B cell (primary cell): ENCODE measurements at places on chromosomes 6 and 20. TPM values are rescaled to one million over a fixed set of nuclear protein-coding genes. Genes with fewer than 3 reads are reported as not detected.

DNA sequence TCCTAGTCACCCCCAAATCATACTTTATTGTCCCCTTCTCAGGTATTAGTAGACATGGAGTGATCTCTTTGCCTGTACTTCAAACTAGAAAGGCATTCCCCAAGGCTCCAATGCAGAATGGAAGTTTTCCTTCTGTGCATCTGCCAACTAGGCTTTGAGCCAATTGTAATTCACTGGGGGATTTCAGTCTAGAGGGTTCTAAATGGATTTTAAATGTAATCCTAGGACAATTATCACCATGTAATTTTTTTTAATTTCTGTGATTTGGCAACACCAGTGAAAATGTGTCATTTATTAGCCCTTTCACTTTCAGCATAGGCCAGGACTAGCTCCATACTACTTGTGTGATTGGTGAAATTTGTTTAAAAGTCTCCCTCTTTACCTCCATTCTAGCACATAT lies 557.6 kb upstream of the MARCKS start:
- DNase-seq, result no peak

DNA sequence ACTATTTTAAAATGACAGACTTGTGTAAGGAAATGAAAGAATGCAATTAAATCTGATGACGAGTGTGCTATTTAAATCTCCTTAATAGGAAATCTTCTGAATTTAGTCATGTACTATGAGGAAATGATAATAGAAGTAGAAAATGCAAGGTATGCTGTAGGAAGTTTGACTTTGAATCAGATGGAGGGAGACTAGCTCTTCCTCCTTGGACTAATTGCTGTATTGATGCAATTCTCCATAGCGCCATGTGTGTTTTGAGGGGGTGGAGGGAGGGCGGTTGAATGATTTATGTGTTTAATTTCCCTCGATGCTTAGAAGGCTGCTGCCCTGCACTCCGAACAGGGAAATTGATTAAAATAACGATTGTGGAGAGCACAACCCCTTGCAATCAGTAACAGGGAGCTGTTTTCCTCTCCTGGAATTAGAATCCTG lies 214.4 kb upstream of the PRND start:
- no peak for DNase-seq

GRCh38 chr6:150280703-150281102 lies 88.1 kb upstream of the IYD start:
- DNase-seq, result no peak

DNA sequence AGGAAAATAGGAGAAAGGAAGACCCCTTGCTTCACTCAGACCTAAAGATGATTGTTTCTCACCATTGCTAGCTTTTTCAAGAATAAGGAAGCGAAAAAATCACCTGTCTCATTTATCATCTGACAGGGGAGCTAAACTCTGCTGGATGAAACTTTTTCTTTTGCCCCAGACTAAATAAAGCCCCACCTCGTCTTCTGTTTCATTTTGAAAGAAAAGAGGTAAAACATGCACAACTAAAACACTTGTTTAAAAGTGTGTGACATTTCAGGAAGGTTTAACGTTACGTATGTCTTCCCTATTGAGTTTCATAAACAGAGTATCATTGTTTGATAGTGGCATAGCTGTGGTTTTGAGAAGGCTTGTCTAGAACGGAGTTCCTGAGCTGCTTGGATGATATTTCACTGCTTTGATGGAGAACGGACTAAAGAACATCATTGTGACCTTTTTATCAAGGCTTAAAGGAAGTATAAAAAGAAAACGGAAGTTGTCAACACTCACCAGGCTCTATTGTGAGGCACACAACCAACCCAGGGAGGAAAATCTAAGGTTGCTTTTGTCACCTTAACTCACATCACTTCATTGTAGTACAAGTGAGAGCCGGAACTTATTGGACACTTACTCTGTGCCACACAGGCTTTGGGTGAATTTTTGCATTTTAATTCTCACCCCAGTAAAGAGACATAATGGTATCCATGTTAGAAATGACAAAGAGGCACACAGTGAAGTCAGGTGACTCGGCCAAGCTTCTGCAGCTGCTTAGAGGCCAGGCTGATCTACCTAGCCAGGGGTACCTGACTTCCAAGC lies 29.5 kb downstream of the TSHZ2 start:
- DNase-seq, result peak; percentile 63

GRCh38 chr20:52777171-52777570 lies 195.0 kb upstream of the TSHZ2 start:
- DNase-seq, result no peak

GRCh38 chr6:7050872-7051779 lies 56.6 kb upstream of the RREB1 start:
- DNase-seq, result peak; percentile 66

DNA sequence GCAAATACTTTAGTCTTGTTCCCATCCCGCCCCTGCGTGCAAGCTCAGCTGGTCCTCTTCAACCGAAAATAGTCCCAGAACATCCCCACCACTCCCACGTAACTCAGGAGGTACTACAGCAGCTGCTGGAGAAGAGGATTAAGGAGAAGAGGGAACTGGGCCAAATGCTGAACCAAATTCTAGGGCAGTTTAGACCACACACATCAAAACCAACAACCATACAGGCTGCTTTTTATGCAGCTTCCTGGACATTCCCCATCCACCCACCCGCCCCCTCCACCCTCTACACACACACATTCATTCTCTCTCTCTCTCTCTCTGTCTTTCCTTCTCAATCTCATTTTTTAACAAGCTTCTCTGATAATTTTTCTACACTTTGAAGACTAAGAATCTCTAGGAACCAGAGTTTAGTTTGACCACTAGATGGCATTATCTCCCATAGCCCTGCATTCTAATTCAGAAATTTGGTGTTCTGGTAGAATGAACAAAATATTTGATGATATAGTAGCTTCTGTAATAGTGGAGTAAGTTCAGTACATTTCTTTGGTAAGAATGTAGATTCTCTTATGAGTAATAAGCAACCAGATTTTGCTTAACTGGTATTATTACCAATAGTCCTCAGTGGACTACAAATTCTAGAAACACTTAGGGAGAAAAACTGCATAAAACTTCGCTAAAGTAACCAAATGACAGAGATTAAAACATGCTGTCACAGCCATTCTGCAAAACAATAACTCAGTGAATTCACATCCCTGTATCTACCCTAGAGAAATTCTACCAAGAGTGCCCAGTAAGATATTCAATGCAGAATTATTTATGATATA lies 52.1 kb upstream of the BEND6 start:
- peak; percentile 44 for DNase-seq

- no peak for DNase-seq
Observed at GRCh38 chr6:17984812-17985670, 2.4 kb downstream of the KIF13A start.

DNA sequence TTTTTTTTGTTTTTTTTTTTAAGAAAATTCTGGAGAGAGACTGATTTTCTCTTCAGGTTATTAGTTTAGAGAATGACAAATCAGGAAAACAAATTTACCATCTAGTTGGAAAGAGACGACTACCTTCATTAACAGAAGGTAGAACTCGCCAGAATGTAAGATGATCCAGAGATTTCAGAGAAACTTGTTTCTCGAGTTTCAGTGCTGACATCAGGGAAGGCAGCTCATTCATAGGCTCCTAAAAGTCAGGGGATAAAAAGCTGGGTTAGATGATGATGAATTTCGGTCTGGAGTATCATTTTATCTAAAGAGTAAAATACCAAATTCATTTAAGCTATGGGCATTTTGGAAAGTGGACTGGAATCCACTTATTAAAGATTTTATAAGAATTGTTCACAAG lies 27.9 kb downstream of the ZNF334 start:
- DNase-seq, result no peak

DNA sequence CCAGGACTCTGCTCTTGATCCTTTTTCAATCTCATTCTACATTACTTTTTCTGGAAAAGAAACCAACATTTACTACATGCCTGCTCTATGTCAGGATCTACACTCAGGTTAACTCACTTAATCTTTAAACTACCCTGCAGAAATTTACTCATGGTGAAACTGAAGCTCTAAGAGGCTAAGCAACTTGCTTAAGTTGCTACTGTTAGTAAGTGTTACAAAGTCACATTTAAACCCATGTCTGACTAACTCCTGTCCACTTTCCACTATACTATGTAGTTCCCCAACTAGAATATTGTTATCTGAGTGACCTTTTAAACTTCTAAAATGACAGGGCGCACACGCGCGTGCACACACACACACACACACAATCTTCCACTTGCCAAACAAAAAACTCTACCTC lies 5.0 kb downstream of the CEP162 start:
- no peak for DNase-seq

- no peak for DNase-seq
Observed at GRCh38 chr6:36054415-36054814, 26.8 kb downstream of the MAPK14 start.

GRCh38 chr20:4592316-4593148 lies 129.2 kb upstream of the PRND start:
- DNase-seq, result peak; percentile 63

DNA sequence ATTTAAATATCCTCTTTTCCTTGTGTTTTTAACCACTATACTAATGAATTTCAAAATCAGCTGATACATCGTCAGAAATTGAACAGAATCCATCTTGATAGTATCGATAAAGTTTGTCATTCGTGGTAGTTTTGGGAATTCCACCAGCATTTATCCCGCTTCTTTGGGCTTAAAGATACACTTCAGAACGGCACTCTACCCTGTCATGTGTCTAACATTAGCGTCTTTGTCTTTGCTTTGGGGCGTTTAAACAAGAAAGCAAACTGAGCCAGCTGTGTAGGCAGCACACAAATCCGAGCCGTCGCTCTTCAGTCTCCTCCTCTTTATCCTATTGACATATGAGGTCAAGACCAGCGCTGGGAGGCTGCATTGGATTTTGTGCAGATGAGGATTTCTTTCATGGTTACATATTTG lies 27.5 kb upstream of the NHSL1 start:
- no peak for DNase-seq

DNA sequence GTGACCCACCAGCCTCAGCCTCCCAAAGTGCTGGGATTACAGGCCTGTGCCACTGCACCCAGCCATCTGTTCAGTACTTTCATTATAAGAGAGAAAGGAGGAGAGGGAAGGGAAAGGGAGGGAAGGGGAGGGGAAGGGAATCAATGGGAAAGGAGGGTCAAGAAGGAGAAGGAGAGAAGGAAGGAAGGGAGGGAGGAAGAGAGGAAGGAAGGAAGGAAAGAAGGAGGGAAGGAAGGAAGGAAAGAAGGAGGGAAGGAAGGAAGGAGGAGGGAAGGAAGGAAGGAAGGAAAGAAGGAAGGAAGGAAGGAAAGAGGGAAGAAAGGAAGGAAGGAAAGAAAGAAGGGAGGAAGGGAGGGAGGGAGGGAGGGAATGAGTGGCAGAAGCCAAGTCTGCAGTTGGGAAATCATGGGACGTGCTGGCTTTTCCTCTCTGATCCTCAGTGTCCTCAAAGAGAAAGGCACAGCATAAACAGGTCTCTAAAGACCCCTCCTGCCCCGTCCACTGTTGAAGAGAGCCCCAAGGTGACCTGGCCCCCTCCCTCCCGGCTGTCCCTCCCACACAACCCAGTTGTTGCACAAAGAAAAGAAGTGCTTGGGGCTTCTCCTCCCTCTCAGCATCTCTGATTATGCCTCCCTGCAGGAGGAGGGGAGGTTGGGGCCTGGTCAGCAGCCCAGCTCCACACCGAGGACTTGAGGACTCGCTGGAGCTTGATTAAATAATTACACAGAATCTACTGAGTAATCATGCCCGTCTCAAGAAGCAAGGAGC lies 69.1 kb upstream of the TOP1 start:
- DNase-seq, result no peak

DNA sequence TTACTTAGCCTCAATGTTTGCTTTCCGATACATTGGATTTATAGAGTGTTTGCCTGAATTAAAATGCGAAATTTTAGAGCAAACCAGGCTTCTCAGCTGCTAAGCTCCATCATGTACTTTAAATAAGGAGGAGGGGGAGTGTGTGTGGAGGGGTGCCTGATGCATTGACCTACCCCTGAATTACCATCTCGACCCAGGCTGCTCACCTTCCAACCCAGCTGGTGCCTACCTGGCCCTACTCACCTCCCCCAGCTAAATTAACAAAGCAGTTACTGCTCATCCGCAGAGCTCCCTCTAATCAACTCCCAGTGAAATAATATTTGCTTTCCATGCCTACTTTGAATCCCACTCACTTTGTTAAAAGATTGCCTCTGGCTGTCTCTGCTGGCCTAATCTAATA lies 544.5 kb downstream of the MAFB start:
- no peak for DNase-seq

- no peak for DNase-seq
Observed at GRCh38 chr20:9613871-9614270, 99.5 kb downstream of the LAMP5 start.

DNA sequence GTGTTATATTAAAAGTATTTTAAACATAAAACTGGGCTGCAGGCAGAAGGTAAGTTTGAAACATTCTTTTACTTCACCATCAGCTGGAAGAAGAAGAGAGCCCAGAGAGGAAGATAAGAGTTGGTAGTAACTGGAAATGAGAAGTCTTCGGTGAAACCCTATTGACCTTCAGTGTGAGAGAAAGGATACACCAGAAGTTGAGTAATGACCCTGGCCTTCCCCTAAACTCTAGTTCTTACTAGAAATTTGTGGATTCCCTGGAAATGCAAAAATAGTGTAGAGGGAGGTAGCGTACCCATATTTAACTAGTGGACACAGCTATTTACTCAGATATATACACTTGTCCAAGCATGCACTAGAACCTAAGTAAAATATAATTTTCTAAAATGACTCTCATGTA lies 8.0 kb upstream of the EPM2A start:
- no peak for DNase-seq

DNA sequence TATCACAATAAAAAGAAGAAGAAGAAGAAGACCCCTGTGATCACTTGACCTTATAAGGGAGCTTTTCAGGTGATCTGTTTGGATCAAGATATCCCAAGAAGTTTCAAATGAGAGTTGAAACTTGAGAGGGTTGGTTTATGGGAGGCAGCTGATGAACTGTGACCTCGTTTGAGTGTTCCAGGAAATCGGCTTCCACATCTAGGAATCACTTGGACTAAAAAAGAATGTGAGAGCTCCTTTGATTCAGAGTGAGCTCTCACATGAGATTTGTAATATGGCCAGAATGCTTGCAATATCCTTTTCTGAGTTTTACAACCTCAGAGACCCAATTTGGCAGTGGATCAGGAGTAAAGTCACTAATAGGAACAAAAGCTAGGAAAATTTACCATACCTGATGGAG lies 228.1 kb downstream of the ATXN1 start:
- no peak for DNase-seq

- no peak for DNase-seq
Observed at GRCh38 chr20:17507531-17507930, 23.6 kb downstream of the BFSP1 start.

GRCh38 chr20:9363673-9364072 lies 150.7 kb upstream of the LAMP5 start:
- no peak for DNase-seq

MMP24OS gene
- 57.0 and 66.9 TPM in 2 replicates for total RNA-seq

FAM217A gene
- not detected in 2 replicates for total RNA-seq

KCNG1 gene
- total RNA-seq, result 16.9 and 20.3 TPM in 2 replicates

SMPDL3A gene
- total RNA-seq, result 1.2 and 2.0 TPM in 2 replicates

LTB gene
- total RNA-seq, result 473 and 488 TPM in 2 replicates

ATP6V1G2 gene
- total RNA-seq, result 3.3 and 4.4 TPM in 2 replicates

C20orf141 gene
- total RNA-seq, result not detected in 2 replicates

FAM83C gene
- total RNA-seq, result not detected in 2 replicates

UNC93A gene
- total RNA-seq, result not detected in 2 replicates

HLA-G gene
- total RNA-seq, result 6.4 and 8.8 TPM in 2 replicates

B3GAT2 gene
- not detected in 2 replicates for total RNA-seq

CCN5 gene
- total RNA-seq, result not detected in 2 replicates

GPX5 gene
- total RNA-seq, result not detected in 2 replicates

FRK gene
- total RNA-seq, result 0.07 TPM in 2 replicates

RAB44 gene
- 0.15 and 0.19 TPM in 2 replicates for total RNA-seq

GLP1R gene
- not detected in 2 replicates for total RNA-seq

EPB41L2 gene
- 59.8 and 61.0 TPM in 2 replicates for total RNA-seq

BLOC1S5 gene
- total RNA-seq, result 16.0 and 18.8 TPM in 2 replicates
